ENCODE measurements at places on chromosomes 3 and 15.

DNA sequence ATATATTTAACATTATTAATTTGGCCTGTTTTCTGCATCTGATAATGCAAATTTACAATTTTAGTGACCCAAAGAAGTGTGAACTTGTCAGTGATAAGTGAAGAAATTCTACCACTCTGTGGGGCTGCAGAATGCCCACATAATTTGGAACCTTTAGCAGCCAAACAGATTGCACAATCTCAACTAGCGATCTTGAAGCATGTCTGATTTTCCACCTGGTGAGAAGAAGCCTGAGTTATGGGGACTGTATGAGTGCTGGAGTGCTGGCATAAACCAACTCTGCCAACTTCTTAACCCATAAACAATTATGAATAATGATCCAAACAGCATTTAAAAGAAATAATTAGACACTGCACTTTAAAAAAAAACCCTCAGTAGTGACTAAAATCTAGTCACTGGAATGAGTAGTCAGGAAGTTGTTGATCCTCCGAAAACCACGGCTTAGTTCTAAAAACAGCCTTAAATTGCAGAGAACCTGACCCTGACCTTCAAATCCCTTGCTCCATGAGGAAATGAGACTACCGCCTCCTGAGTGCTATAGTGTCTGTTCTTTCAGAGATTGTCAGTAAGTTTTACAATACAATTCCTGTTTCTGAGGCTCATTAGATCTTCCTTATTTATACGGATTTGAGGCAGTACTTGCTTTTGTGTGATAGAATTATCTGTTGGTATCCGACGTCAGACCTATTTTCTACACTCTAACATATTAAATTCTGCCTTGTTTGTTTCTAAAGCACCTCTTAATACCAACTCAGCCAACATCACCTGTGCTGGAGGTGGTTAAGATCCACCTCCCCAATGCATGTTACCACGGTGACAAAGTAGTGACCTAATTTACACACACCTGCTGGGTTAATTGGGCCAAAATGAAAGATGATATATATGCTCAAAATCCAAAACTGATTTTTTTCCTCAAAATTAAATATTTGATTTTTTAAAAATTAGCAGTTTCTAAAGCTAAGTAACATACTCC is 267.7 kb downstream of the ZBTB20 start:
- DNase-seq: no peak

DNA sequence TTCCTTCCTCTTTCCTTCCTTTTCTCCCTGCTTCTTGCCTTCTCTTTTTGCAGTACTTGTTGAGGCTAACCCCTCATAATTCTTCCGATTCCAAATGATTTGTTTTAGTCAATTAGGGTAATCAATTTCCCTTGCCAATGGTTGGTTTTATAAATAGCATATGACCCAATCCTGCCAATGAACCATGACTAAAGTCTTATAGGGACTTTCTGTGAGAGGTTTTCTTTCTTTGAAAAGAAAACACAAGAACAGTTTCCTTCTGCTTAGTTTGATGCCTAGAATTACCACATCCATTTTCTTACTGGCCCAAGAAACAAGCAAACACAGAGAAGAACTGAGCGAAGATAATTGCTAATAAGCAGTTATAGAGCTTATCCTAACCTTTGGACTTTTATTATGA is 292.5 kb upstream of the SATB1 start:
- DNase-seq: no peak

- DNase-seq: no peak
These were observed 182.8 kb upstream of the TOPAZ1 start for GRCh38 chr3:44058868-44059203.

DNA sequence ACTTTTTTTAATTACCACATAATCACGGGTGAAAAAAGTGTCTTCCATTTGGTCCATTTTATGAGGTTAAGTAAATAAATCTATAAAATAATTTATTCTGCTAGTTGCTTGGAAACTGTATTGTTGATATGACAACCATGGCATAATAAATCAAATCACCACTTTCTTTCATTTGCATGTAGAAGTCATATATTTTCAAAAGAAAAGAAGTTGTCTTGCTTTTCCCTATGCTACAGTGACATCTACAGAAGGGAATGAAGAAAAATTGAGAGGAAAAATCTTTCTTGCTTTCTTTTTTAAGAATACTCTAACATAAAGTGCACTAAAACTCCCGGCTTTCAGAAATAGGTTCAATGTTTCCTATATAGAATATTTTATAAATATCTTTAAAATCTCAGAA is 228.5 kb downstream of the ZBBX start:
- DNase-seq: no peak

- no peak for DNase-seq
These were observed 837.5 kb downstream of the MCTP2 start for GRCh38 chr15:95068701-95069521.

DNA sequence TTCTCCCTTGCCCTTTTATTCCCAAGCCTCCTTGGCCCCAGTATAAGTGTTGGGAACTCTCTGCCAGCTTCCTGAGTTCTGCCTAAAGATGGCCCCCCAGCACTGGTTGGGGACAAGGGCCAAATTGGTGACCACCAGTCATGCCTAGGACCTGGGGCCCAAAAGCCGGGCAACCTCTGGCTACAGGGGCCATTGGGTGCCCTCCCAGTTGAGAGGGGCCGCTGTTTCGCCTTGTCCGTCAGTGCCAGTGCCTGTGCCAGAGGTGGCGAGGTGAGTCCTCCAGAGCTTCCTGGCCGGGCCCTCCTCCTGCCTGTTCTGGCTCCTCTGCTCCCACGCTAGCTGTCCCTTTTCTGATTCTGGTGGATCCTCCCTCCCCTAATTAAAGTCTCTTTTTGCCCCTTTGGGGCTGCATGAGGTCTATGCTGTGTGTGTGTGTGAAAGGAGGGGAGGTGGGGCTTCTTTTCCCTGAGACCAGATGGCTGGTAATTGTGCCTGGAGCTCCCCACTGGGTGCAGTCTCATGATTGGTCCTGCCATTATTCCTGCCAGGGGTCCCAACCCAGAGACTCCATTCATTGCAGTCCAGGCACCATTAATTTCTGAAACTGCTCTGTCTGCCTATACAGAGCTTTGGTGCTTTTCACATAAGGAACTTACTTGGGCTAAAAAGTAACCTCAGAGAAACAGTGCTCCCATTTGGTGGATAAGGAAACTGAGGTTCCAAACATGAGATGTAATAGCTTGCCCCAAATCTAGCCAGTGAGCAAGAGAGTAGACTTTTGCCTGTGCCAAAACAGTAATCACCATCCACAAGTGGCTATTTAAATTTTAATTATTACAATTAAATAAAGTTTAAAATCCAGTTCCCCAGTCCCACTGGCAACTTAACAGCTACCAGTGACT is 3.1 kb upstream of the TTLL3 start:
- DNase-seq: no peak

DNA sequence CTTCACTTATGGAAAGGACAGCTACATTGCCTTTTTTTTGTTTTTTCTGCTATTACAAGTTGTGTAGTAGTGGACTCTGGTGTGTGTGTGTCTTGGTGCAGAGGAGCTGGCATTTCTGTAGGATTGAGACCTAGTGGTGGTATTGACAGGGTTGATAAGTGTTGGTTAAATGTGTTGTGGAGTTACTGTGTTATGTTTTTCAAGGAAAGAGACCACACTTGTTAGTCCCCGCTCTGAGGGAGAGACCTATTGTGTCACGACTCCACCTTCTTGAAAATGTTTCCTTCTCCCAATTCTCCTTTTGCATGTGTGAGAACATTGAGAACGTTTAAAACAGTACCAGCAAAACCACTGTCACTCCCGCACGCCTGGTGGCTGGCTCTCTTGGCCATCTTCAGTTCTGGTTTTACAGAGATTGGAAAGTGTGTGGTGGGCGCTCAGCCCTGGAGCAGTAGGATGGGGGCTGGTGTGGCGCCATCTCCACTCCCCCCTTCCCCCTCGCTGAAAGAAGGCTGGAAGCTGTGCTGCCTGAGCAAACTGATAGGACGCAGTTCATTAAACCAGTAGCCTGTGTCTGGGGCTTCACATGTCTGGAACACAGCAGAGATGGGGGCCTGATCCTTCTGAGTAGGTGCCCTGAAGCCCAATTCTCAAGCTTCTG is 5.5 kb downstream of the KLF13 start:
- DNase-seq: no peak

DNA sequence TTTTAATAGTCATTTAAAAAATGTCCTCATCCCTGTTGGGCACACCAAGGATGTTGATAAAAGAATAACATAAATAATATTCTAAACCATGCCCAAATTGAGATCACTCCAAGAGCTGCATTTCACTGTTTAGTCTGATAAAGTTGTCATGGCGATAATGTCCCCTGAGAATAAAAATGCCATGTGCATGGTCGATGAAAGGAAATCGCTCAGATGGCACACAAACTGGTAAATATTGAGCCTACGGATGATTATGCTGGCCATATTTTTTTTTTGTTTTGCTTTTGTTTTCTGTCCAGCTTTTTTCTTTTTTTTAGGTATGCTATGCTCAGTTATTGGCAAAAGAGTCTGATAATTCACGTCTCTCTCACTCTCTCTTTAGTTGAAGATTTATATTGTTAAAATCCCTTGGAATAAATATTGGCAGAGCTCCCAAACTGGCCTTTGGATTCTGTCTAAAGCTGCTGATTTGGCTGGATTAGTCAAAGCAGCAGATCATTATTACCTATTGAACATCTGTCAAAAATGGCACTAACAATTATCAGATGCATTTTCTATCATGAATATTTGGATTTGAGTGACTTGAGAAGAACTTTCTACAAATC is 643.8 kb downstream of the SQOR start:
- no peak for DNase-seq

GRCh38 chr3:186118692-186119091 is 9.8 kb upstream of the ETV5 start:
- no peak for DNase-seq

DNA sequence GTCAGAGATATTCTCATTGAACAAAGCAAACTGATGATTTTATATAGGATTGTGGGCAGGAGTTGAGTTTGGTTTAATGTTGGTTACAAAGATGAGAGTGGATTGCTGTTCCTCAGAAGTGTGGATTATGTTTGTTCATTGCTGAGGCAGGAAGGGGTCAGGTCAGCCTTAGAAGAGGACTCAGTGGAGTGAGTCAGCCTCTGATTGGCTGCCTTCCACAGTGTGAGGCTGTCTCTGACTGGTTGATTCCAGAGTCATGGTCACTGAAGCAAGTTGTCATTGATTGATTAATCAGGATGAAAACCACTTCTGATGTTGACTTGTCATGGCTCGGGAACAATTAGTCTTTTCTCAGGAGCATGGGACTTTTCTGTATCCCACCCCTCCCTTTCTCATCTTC is 36.2 kb downstream of the KBTBD12 start:
- DNase-seq: no peak

DNA sequence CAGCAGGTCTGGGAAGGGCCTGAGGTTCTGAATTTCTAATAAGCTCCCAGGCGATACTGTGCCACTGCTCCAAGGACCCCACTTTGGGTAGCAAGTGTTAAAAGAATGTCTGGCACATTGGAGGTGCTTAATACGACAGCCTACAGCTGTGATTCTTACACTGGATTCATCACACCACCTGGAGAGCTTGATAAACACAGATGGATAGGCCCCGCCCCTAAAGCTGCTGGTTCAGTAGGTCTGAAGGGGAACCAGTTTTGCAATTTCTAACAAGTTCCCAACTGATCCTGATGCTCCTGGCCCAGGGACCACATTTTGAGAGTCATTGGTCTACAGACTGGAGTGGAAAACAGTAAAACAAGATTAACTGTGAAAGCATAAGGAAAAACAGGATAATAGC is 124.8 kb upstream of the ST8SIA2 start:
- DNase-seq: no peak

GRCh38 chr15:40756938-40757337 is 1.9 kb upstream of the RMDN3 start:
- no peak for DNase-seq

GRCh38 chr15:25776071-25776746 is 86.9 kb downstream of the ATP10A start:
- no peak for DNase-seq

- DNase-seq: no peak
These were observed 5.8 kb downstream of the ITIH1 start for GRCh38 chr3:52783211-52783555.
